Mononuclear cell (primary cell): ENCODE measurements at places on chromosomes 5 and 9. TPM values are rescaled to one million over a fixed set of nuclear protein-coding genes. Genes with fewer than 3 reads are reported as not detected.

The CCL19 gene
- total RNA-seq: not detected

The SCGB3A1 gene
- total RNA-seq: not detected

The PLPPR1 gene
- not detected for total RNA-seq

The IER5L gene
- total RNA-seq: 13.2 TPM

The MEF2C gene
- 30.0 TPM for total RNA-seq

The MAMDC4 gene
- 0.52 TPM for total RNA-seq

The SPINK4 gene
- not detected for total RNA-seq

The FIBCD1 gene
- not detected for total RNA-seq

The TMEM245 gene
- 37.6 TPM for total RNA-seq

The GRIN3A gene
- not detected for total RNA-seq

The PLPP7 gene
- total RNA-seq: 0.52 TPM

The IL3 gene
- total RNA-seq: not detected
